ENCODE measurements at places on chromosomes 7 and 10. TPM values are rescaled to one million over a fixed set of nuclear protein-coding genes. Genes with fewer than 3 reads are reported as not detected.

Gene SYNPO2L
- 0.42 TPM for total RNA-seq

Gene SPDYE2B
- total RNA-seq: not detected

Gene ETV1
- total RNA-seq: 51.8 TPM

Gene ZNF273
- total RNA-seq: 9.6 TPM

Gene TMEM178B
- 49.8 TPM for total RNA-seq

Gene RAB11FIP2
- total RNA-seq: 21.8 TPM

DNA sequence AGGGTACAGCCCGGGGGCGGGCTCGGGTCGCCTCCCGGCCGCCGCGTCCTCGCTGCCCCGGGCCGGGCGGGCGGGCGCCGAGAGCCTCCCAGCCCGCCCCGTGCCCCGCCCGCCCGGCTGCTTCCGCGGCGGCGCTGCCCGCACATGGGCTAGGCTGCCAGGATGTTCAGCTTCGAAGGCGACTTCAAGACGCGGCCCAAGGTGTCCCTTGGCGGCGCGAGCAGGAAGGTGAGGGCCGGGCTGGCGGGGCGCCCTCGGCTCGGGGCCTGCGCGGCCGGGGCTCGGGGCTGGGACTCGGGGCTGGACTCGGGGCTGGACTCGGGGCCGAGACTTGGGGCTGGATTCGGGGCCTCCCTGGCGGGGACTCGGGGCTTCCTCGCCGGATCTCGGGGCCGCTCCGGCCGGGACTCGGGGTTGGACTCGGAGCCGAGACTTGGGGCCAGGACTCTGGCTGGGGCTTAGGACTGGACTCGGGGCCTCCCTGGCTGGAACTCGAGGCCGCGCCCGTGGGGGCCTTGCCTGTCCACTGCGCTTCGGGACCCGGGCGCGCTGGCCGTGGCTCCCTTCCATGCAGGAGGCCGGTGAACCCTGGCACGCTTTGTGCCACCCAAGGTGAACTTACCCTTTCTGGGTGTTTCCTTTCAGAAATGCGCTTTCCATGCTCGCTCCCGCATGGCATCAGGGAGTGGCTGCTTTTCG lies 534 bp downstream of the UBE3C start:
- peaks cover 8% of the 10 kb centered on the region for H3K36me3 ChIP-seq
- H3K4me1 ChIP-seq: peaks cover 13% of the 10 kb centered on the region
- peak overlapping the region; percentile 48 for H3K27ac ChIP-seq
- no peaks in the 10 kb centered on the region for H3K27me3 ChIP-seq
- H3K4me3 ChIP-seq: peak overlapping the region; percentile 88

DNA sequence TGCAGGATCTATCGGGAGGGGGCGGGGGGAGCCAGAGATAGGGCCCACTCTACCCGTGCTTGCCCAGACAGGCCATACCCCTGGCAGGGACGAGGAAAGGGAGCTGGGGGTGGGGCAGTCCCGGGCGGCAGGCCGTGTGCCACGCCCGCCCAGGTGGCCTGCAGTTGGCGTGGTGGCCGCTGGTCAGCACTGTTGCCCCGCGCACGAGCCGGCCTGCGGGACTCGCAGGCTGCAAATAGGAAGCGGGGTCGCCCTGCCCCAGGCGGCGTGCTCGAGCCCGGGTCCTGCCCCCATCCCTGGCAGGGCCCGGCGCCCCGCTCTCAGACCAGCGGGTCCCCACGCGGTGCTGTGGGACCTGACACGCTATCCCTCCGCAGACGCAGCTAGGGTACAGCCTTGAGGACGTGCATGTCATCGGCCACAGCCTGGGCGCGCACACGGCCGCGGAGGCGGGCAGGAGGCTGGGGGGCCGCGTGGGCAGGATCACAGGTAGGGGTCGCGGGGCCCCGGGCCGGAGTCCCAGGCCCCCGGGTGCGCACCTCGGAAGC lies 6.7 kb downstream of the PNLIPRP2 start:
- no peaks in the 10 kb centered on the region for H3K4me1 ChIP-seq
- H3K27ac ChIP-seq: no peak overlapping the region
- no peaks in the 10 kb centered on the region for H3K27me3 ChIP-seq
- peak; percentile 77 for DNase-seq
- peaks cover 2% of the 10 kb centered on the region for H3K36me3 ChIP-seq

- no peak overlapping the region for H3K27ac ChIP-seq
- no peak overlapping the region for H3K4me3 ChIP-seq
- DNase-seq: no peak
- no peaks in the 10 kb centered on the region for H3K27me3 ChIP-seq
- no peaks in the 10 kb centered on the region for H3K36me3 ChIP-seq
Measured at GRCh38 chr7:116364469-116364868, 135.1 kb upstream of the CAV2 start.

DNA sequence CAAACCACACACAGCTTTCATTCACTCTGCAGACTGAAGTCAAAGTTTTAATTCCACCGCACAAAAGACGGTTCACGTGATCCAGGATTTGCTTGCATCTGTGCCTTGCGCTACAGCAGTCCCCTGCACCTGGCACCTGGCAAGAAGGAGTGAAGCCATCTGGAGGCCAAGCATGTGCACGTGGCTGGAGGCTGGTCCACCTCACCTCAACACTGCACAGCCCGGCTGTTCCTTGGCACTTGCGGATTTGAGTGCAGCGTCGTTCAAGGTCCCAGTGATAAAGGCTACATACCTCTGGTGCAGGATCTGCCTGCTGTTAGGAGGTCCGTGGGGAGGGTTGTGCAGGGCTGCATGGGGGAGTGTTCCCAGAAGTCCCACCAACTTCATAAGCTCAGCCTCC lies 248.5 kb upstream of the GRB10 start:
- H3K27me3 ChIP-seq: no peaks in the 10 kb centered on the region
- no peak overlapping the region for H3K27ac ChIP-seq
- H3K4me1 ChIP-seq: peaks cover 5% of the 10 kb centered on the region

- H3K27ac ChIP-seq: no peak overlapping the region
- peaks cover 8% of the 10 kb centered on the region for H3K27me3 ChIP-seq
- no peak overlapping the region for H3K4me3 ChIP-seq
- no peaks in the 10 kb centered on the region for H3K4me1 ChIP-seq
- peaks cover 9% of the 10 kb centered on the region for H3K36me3 ChIP-seq
Measured at GRCh38 chr7:158276414-158277218, 311.0 kb downstream of the PTPRN2 start.

- no peak for DNase-seq
- no peak overlapping the region for H3K4me3 ChIP-seq
- peaks cover 6% of the 10 kb centered on the region for H3K4me1 ChIP-seq
- no peak overlapping the region for H3K27ac ChIP-seq
- peaks cover 4% of the 10 kb centered on the region for H3K27me3 ChIP-seq
- H3K36me3 ChIP-seq: peaks cover 16% of the 10 kb centered on the region
Measured at GRCh38 chr10:70744617-70745143, 40.5 kb downstream of the TBATA start.

DNA sequence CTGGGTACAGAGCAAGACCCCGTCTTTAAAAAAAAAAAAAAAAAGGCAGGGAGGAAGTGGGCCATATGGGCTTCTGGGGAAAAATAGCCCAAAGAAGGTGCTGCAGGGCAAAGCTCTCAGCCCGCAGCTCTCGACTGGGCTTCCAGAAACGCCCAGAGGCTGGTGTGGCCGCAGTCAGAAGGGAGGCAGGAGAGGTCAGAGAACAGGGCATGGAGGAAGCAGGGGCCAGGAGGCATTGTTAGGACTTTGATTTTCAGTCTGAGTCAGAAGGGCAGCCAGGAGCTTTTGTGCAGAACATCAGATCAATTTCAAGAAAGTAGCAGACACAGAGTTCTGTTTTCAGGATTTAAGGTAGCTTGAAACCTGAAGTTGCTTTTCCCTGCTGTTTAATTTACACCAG lies 35.3 kb upstream of the CYTH3 start:
- H3K4me3 ChIP-seq: no peak overlapping the region
- H3K27me3 ChIP-seq: no peaks in the 10 kb centered on the region
- no peaks in the 10 kb centered on the region for H3K4me1 ChIP-seq
- DNase-seq: no peak
